ENCODE measurements at places on chromosomes 7 and 10. TPM values are rescaled to one million over a fixed set of nuclear protein-coding genes. Genes with fewer than 3 reads are reported as not detected.

Gene DNAJC12
- total RNA-seq = 2.2 TPM

Gene BBS9
- 6.7 TPM for total RNA-seq

Gene CFAP43
- total RNA-seq = under 0.01 TPM

Gene LIPF
- not detected for total RNA-seq

Gene PRLHR
- total RNA-seq = not detected

Gene ANXA8
- total RNA-seq = not detected

Gene IGFBP3
- 1.6 TPM for total RNA-seq

Gene DNMBP
- total RNA-seq = 12.4 TPM

Gene MARVELD1
- total RNA-seq = 44.9 TPM

Gene ENO4
- total RNA-seq = 0.17 TPM

Gene PLAC9
- 23.6 TPM for total RNA-seq

Gene HOXA6
- 3.9 TPM for total RNA-seq

Gene KLHDC10
- total RNA-seq = 9.4 TPM

Gene TSPAN12
- total RNA-seq = 0.17 TPM

Gene HPSE2
- not detected for total RNA-seq

Gene LGI1
- total RNA-seq = not detected

Gene ZWINT
- 74.3 TPM for total RNA-seq

Data from bronchus fibroblast of lung (primary cell).